HL-60 (cell line): ENCODE measurements at places on chromosomes 7 and 10.
A peak's percentile ranks its signal among the peaks of the same experiment; 100 is the strongest.

DNA sequence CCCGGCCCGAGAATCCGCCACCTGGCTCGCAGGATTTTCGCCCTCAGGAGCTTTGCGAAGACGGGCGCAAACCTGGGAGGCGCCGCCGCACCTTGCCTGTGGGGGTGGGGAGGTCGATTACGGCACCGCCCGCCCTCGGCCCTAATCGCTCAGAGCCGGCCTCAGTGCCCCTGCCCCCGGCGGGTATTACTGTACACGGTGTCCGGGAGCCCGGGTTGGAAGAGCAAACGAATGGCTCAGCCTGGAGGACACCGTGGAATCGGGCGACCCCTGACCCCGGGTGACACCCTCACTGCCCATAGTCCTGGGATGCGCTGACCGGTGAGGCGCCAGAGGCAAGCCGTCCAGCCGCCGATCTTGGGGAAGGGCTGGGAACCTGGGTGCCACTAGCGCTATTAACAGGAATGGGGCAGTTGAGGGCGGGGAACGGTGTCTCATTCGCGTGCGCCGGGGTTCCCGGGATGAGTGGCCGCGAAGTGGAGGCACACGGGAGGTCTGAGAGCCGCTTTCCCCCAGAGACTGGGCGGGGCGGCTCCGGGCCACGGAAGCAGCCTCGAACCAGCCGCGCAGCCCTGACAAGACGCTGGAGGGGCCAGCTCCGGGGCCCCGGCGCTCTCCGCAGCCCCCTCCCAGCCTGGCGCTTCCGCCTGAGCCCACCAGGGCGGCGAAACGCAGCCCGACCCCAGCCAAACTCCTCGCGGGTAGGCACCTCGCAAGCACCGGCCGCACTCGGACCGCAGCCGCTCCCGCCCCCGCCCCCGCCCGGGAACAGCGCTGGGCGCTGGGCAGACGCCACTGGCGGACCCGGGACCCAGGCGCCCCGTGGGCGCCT lies 167.5 kb downstream of the NRF1 start:
- no peak for DNase-seq

GRCh38 chr10:7696545-7696944 lies 6.6 kb upstream of the ITIH2 start:
- DNase-seq: no peak

DNA sequence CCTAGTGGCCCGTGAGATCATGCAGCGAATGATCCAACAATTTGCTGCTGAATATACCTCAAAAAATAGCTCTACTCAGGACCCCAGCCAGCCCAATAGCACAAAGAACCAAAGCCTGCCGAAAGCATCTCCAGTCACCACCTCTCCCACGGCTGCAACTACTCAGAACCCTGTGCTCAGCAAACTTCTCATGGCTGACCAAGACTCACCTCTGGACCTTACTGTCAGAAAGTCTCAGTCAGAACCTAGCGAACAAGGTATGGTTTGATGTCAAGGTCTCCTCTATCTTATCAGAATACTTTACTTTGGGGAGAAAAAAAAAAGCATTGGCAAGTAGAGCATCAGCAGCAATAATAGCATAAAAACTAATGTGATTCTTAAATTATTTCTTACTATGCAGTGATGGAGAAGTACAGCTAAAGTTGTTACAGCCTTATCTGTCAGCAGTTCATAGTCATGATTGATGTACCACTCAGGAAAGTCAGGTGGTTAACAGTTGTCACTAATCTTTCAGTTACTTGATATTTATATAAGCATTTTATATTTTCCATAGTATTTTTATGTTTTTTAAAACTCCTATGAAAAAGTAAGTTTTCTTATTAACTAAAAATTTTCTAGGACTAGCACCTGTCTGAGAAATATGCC lies 117.1 kb downstream of the LCOR start:
- no peak for DNase-seq

GRCh38 chr10:86648704-86649427 lies 5.5 kb upstream of the OPN4 start:
- DNase-seq: no peak

DNA sequence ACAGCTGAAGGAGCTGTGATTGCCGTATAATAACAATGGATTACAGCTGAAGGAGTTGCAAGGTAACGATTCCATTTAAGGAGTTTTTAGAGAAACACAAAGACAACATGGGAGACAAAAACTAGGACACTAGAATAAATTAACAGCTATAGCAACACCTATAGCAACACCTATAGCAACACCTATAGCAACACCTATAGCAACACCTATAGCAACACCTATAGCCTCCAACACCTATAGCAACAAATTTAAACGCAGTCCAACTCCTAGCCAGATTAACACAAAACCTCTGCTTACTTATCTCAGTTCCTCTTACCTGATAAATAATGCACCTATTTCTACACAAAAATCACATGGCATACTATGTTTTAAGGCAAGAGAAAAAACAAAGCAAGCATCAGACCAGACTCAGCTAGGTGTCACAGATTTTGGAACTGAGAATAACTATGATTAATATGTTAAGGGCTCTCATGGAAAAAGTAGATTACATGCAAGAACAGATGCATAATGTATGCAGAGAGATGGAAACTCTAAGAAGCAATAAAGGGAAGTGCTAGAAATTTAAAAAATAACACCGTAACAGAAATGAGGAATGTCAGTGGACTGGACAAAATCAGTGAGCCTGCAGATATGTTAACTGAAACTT lies 55.7 kb upstream of the SRPK2 start:
- no peak for DNase-seq

- no peak for DNase-seq
Observed at GRCh38 chr10:35644050-35644950, 2.2 kb upstream of the FZD8 start.

DNA sequence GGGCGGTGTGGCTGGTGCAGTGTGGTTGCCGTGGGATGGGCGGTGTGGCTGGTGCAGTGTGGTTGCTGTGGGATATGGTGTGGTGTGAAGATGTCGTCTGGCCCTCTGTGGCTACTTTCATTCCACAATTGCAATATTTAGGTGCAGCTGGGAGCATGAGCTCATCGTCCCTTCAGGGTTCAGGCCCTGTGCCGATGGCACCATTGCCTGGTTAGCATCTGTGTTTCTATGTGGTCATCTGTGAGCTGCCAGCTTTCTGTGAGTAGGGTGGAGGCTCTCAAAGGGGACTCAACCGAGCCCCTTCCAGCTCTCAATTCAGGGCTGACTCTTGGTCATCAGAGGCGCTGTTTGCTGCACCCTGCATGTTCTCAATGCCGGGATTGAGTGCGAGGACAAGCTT lies 3.6 kb downstream of the ADGRA1 start:
- DNase-seq: no peak

DNA sequence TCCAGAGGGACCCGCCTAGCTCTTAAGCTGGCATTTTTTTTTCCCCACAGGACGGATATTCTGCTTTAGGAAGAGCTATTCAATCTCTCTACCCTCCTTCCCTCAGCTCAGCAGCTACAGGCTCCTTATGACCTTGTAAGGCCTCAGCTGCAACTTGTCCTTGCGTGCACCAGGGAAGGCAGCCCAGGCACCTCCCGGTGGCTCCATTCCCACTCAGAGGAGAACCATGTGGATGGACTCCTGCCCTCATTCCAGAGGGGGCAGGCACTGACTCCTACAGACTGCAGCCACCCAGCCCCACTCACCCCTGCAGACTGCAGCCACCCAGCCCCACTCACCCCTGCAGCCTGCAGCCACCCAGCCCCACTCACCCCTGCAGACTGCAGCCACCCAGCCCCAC lies 73.7 kb downstream of the ITIH5 start:
- no peak for DNase-seq

DNA sequence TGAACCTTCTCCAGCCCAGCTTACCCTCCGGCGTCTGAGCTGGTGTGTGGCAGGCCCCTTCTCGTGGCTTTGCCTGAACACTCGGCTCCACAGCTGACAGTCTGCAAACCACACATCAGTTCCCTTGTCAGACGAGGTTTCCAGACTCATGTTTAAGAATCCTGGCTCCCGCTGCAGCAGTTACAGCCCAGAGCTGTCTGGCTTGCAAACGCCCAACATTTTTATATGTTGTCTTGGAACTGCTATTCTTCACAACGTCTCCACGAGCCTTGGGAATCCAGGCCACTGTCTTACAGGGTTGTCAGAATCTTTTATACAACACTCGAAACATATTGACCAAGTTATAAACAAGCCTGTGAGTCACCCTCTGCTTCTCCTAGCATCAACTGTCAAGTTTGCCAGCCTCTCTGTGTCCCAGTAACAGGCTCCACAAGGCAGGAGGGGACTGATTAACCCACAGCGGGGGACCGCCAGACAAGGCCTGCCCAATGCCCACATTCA lies 68.1 kb downstream of the TNS3 start:
- DNase-seq: no peak

DNA sequence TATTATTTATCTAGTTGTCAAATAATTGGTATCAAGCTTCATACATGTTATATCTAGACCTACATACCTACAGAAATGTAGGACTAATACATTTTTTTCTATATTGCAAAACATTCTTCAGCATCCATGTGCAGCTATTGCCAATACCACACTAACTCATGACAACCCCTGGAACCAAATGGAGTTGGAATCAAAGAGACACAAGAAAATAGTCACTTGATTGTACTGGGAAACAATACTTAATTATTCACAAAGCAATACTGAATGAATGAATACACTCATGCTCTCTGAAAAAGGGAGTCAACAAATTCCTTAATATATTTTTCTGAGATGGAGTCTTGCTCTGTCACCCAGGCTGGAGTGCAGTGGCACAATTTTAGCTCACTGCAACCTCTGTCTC lies 10.4 kb upstream of the CFAP43 start:
- no peak for DNase-seq

DNA sequence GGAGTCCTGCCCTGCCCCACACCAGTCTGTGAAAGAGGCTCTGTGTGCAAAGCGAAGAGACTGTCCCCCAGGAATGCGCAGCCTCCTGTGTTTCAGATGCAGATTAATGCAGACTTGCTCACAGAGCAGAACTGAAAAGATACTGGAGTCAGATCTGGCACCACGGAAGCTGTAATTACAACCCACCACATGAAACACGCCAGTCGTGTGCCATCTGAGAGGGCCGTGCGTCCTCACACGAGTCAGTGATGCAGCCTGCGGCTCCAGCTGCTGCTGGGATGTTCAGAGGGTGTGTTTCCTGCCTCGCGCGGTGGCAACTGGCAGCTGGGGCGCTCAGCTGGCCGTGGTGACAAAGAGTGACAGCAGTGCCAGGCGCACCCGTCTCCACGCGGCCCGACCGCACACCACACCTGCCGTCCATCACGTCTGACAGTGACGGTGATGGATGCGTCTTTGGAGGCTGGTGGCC lies 50.0 kb downstream of the NKX6-2 start:
- DNase-seq: no peak

GRCh38 chr7:141511676-141512396 lies 39.4 kb upstream of the AGK start:
- no peak for DNase-seq

DNA sequence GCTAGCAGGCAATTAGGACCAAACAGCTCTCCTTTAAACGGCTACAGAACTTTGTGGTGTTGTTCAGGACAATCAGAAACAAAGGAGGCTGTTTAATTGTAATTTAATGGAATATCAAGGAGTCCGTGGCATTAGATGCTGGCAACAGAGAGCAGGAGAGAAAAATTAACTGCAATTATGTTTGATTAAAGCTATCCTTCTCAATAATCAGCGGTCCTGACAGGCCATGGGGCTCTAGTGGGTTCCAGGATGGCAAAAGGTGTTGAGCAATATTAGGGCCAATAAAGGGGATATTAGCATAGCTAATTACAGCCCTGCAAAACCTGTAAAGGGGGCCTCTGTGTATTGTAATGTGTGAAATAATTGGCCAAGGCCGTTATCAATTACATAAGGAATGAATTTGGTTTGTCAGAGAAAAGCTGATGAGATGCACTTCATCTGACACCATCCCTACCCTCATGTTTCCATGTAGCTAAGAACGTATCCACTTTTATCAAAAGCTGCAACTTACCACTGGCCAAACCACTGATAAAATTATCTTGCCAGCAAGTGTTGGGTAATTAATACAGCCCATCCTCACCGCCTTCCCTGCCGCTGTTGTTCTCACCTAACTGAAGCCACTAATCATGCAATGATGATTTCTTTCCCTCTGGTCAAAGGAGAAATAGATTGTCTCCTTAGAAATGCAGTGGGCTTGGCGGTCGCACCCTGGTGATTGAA lies 81.6 kb downstream of the EBF3 start:
- DNase-seq: no peak

DNA sequence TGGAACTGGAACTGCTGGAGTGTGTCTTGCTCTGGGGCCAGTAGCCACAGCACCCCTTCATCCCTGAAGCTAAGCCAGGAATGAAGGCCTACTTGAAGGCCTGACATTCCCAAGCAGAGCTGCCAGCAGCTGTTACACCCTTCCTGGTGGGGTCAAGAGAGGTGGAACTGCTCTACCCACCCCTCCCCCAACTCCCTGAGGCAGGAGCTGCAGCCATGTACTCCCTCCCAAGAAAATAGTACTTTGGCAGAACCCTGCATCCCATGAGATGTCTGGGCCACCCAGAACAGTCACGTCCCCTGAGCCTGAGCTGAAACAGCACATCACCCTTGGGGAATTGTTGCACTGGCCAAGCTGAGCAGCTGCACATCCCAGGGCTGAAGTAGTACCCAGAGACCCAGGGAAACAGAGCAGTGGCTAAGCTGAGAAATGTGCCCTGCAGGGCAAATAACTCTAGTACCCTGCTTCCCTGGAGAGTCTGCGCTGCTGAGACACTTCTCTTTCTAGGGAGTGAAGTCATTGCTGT lies 63.4 kb upstream of the PLA2G12B start:
- DNase-seq: no peak

GRCh38 chr7:137791930-137792329 lies 54.8 kb downstream of the DGKI start:
- DNase-seq: no peak

- DNase-seq: no peak
Observed at GRCh38 chr7:151393031-151393977, 16.5 kb downstream of the WDR86 start.

GRCh38 chr7:139915268-139915863 lies 86.3 kb downstream of the TBXAS1 start:
- DNase-seq: no peak

DNA sequence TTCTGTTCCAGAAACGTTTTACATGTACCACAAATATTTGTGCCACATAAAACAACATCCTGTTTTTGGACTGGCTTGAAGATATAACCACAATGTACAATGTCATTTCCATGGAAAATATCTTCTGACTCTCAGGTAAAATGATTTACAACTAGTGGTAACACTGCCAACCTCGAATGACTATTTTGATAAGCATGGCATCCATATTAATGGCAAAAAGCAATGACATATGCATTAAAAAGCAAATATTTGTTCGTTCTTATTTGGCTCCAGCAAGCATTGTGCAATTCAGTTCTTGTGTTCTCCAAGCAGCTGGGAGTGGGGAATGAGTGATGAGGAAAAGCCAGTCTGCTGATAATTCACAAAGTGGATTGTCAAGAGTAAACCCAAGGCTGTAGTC lies 289.0 kb downstream of the PLXDC2 start:
- no peak for DNase-seq

DNA sequence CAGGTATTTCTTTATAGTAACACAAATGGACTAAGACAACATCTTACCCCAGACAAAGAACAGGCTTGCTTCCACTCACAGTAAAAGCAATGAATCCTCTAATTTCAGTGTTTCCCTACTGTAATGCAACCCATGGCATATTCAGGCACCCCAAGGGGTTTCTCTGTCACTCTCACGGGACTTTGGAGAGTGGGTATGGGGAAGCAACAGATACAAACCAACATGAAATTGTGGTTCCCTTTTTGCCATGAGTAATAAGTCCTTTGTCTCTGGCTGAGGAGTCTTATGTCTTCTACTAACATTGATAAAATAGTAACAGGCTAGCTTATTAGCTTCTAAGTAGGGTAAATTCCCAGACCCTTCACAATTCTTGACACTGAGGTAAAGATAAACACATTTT lies 51.4 kb upstream of the AOAH start:
- DNase-seq: peak; percentile 36

- DNase-seq: no peak
Observed at GRCh38 chr10:4294271-4294670, 509.3 kb upstream of the KLF6 start.
